ENCODE measurements at places on chromosomes 6 and 20.
A peak's percentile ranks its signal among the peaks of the same experiment; 100 is the strongest.

DNA sequence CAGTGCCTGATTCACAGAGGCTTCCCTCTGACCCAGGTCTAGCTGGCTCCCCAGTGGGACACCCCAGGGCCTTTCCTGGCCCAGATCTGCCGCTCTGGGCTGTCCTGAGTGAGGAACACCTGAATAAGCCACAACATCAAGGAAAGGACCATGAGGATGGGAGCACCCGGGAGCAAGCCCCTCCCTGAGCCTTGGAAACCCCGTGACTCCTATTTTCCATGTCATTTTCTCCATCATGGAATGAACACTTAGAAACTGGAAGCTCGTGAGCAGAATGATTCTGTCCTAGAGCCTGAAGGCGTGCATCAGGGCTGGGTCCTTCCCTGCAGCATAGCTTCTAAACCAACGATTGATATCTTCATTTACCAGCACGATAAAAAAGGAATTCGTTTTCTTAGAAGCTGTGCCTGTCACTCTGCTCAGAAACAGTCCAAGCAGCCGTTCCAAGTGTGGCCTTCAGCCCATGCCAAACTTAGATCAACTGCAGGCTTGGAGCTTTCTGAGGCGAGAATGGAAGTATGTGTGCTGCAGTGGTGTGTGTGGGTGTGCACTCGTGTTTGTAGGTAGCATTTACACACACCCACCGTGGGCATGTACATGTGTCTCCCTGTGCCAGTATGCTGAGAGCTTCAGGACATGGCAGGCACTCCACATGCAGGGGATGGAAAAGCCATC, 83.2 kb upstream of the FOXC1 start:
- DNase-seq = peak; percentile 19

DNA sequence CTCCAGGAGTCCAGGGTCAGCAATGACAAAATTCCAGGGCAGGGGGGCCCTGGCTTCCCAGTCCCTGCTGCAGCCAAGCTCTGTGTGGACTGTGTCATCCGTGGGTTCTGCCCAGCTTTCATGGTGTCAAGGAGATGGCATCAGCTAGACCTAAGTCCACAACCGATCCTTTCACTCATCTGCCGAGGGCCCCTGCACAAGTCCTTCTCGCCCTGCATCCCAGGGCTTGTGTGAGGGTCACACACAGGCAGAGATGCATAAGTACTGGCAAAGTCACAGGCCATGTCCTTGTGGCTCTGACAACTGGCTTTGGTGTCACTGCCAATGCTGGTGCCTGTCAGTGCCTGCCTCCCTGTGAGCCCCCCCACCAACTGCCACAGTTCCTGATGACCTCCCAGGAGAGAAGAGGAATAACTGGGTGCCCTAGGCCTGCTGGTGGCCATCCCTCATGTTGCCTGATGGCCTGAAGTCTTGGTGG, 181.4 kb upstream of the CST7 start:
- DNase-seq = no peak

GRCh38 chr6:68086199-68086598, 548.9 kb upstream of the ADGRB3 start:
- DNase-seq = no peak

DNA sequence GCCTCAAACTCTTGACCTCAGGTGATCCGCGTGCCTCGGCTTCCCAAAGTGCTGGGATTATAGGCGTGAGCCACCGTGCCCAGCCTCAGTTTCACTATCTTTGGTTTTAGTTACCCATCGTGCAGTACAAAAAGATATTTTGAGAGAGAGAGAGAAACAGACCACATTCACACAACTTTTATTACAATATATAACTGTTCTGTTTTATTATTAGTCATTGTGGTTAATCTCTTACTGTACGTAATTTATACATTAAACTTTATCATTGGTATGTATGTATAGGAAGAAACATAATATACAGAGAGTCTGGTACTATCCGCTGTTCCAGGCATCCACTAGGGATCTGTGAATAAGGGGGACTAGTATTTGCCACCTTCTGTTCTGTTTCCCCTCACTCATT, 29.4 kb upstream of the TAF8 start:
- DNase-seq = no peak

GRCh38 chr6:13066050-13066449, 262.3 kb downstream of the TBC1D7 start:
- no peak for DNase-seq

DNA sequence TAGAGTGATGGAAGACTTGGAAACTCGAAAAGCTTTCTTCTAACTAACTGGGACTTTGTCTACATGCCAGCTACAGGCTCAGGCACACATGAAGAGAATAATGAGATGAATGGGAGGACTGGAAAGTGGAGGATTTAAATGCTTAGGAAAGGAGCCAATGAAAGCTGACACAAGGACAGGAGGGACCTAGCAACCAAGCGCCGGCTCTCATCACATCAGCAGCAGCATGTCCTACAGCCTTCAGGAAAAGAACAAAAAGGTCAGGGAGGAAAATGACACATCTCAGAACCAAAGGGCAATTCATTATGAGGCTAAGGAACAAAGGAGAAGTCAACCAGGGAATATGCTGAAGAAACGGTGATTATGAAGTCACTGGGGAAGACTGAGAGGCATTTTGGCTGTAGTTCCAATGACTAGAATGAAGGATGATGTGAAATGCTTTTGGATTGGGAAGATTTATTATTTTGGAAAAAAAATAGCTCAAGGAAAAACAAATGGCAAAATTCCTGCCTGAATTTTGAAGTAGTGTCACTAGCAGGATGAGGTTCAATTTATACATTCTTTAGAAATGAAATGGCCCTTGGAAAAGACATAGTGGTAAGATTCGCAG, 5.7 kb downstream of the BACH2 start:
- no peak for DNase-seq

GRCh38 chr6:43687079-43687436, 533 bp downstream of the MRPS18A start:
- no peak for DNase-seq

DNA sequence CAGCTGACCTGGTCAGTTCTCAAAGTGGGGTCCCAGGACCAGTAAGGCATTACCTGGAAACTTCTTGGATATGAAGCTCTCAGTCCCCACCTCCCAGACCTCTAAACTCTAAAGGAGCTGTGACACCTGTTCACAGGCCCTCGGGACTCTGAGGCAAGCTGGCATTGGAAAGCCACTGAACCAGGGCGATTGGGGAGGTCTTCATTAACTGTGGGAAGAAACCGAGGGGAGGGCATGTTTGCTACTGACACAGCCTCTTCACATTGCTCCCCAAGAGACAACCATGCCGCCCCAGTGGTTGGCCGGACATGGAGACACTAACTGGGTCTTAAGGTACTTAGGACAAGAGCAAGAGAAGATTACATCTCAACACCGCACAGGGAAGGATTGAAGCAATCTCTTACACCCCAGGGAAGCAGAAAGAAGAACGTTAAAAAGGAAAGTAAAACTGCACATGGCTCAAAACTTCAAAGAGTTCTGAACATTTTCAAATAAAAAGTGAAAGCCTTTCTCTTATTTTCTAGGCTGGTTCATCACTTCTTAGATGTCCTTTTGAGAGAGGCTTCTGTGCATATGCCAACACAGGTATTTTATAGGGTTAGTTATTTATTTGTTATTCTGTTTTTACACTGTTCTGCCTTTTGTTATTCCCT, 210.0 kb upstream of the CST7 start:
- no peak for DNase-seq

DNA sequence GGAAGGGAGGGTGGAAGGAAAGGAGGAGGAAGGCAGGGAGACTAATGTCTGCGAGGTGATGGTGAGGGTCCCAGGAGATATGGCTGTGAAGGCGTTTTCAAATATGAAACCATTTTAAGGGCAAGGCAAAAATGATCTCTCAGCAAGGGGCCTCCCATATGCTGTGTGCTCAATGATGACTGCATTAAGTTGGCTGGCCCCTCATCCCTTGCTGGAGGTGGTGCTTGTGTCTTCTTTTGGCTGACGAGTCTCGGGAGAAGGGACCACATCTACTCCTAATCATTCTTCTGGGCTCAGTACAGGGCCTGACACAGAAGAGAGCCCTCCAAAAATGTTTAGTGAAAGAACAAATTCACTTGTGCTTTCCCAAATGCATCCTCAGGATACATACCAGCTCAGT, 23.0 kb upstream of the MRPS18A start:
- no peak for DNase-seq

DNA sequence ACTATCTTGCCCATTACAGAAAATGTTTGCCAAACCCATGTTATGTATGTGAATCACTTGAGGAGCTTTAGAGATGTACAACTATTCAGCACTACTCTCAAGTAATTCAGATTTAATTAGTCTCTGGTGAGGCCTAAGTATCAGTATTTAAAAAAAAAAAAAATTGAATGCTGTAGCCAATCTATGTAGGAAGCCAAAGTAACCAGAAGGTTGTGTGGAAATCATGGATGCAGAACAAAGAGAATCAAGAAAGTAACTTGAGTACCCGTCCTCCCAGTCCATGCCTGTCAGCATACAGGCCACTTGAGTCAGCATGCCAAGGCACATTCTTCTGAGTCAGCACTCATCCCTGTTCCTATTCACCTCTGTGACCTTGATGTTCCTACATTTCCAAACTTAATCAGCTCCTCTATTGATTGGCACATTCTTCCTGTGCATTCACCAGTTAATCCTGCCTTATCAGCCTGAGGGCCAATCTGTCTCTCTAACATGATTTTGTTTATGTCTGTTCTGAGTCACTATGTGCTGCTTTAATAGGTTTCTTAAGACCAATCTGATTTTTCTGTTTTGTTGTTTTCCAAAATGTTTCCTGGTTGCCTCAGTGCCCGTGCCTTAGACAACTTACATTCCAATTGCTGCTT, 165.6 kb downstream of the KCNQ5 start:
- DNase-seq = peak; percentile 66

DNA sequence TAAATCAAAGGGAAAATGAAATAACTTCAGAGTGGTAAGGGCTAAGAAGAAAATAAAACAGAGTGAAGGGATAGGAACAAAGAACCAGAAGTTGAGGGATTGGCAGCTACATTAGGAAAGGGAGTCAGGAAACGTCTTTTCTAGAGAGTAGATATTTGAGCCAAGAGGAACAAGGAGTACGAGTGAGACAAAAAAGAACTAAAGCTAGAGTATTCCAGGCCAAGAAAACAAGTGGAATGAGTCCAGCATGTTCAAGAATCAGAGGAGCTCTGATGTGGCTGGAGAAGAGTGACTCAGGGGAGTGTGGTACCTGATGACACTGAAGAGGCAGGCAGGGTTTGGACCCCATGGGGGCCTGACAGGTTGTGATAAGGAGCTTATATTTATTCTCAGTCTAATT, 66.3 kb downstream of the CEP162 start:
- no peak for DNase-seq

GRCh38 chr6:34837528-34837927, 45.6 kb downstream of the BLTP3A start:
- no peak for DNase-seq

DNA sequence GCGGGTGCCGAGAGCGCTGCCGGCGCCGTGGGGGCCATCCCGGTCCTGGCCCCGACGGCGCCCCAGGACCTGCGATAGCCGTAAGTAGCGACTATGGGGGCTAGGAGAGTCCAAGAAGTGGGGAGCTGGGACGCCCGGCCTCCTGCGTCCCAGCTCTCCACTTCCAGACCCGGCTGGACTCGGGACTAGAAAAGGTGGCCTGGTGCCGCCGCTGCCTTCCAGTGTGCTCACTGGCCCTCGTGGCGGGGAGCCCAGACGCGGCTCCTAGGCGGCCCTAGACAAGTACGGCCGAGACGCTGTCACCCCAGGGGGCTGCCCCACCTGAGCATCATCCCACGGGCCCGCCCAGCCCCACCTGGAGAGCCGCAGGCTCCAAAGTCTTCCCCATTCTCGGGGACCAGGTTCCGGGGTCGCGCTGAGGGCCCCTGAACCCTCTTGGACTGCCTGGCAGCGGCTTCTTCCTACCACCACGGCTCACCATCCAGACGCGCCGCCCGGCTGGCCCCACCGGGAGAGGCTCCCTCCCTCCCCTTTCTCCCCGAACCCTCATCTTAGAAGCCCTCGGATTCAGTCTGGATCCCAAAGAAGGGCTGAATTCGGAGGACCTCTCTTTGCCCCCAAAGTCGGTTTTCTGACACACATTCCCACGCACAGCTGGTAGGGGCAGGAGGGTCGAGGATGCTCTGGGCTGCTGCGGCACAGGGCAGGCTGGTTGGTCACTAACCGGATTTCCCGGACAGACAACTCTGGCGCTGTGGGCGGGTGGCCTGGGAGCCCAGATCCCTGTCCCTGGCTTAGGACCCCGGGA, 870 bp upstream of the MDFI start:
- peak; percentile 63 for DNase-seq

GRCh38 chr20:1775117-1775516, 117.5 kb upstream of the SIRPG start:
- DNase-seq = no peak

GRCh38 chr20:18477218-18477617, 10.0 kb downstream of the POLR3F start:
- no peak for DNase-seq

DNA sequence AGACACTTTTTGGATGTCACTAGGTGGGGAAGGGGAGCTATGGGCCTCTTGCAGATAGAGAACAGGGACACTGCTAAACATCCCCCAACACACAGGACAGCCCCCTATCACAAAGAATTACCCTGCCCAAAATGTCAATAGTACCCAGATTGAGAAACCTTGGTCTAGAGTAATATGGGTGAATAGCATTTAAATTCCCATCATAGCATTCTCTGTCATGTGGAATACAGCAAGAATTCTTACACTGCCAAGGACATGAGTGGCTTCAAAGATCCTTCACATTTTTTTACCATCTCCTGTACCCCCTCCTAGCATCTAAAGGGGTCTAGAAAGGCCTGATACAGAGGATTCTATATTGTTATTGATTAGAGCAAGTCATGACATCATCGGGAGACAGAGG, 83.1 kb upstream of the SSTR4 start:
- DNase-seq = no peak

GRCh38 chr20:35954907-35955251, 577 bp upstream of the SCAND1 start:
- no peak for DNase-seq

- no peak for DNase-seq
Observed at GRCh38 chr6:5713519-5713918, 293.2 kb downstream of the NRN1 start.

GRCh38 chr6:130565696-130566095, 199.9 kb downstream of the TMEM200A start:
- DNase-seq = no peak

- no peak for DNase-seq
Observed at GRCh38 chr6:52552278-52552643, 24.6 kb downstream of the TRAM2 start.

GRCh38 chr6:96211341-96211740, 195.6 kb downstream of the FUT9 start:
- no peak for DNase-seq

DNA sequence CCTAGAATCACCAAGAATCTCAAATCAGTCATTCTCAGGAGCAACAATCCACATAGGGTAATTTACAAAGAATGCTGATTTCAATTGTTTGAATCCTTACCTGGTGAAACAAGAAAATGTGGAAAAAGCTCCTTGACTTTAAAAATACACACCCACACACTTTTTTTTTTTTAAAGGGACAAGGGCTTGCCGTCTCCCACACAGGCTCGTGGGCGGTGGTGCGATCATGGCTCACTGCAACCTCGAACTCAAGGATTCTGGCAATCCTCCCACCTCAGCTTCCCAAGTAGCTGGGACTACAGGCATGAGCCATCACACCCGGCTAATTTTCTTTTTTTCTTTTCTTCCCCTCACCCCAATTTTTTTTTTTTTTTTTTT, 30.7 kb downstream of the PARD6B start:
- DNase-seq = no peak
